ENCODE measurements at places on chromosomes 16 and 17. TPM values are rescaled to one million over a fixed set of nuclear protein-coding genes. Genes with fewer than 3 reads are reported as not detected.

- no peak for DNase-seq
Measured at GRCh38 chr16:66293207-66293735, 73.2 kb upstream of the CDH5 start.

- DNase-seq, result no peak
Measured at GRCh38 chr17:35708149-35708548, 23.3 kb upstream of the RASL10B start.

DNA sequence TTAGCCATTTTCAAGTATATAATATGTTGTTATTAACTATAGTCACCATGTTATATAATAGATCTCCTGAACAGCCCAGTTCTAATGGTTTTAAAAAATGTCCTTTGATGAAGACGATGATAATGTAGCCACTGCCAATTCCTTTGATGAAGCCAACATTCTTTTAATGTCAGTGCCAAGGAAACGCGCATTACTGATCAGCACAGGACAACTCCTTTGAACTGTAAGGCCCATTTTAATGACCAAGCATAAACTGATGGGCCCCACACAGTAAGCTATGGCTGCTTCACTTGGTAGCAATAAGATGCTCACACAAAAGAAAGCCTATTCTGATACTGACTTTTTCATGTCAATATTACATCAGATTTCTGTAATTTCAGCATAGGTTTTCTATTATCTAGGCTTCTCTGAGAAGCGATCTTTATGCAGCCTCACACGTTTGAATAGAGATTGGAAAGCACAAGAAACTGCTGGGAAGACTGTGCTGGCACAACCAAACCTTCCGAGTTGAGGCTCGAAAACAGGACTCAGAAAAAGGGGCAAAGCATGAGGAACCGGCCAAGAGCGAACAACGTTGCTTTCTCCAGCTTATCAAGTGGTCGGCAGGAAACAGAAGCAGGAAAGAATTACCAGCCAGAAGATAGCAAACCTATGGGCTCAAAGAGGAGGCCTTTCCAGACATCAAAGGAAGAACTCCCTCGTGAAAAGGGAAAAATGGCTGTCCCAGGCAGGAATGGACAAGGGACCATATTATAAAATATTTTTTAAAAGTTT lies 19.4 kb downstream of the ERN1 start:
- no peak for DNase-seq

- no peak for DNase-seq
Measured at GRCh38 chr16:66480265-66481080, 53.4 kb downstream of the BEAN1 start.

DPEP2 gene
- 1.2 TPM for polyA plus RNA-seq

KRTAP4-7 gene
- not detected for polyA plus RNA-seq

CCL1 gene
- not detected for polyA plus RNA-seq

ADAM11 gene
- 1.8 TPM for polyA plus RNA-seq

GRCh38 chr16:57771141-57771785 lies 31.0 kb downstream of the KIFC3 start:
- no peak for DNase-seq
